ENCODE measurements at places on chromosomes 5 and 9. TPM values are rescaled to one million over a fixed set of nuclear protein-coding genes. Genes with fewer than 3 reads are reported as not detected.

GFI1B gene
- 1.1 TPM for total RNA-seq

FOXD4L3 gene
- not detected for total RNA-seq

MYMK gene
- not detected for total RNA-seq

RNF183 gene
- total RNA-seq: 0.57 TPM

PRSS3 gene
- 191 TPM for total RNA-seq

IFNK gene
- total RNA-seq: not detected

PCDHGA11 gene
- total RNA-seq: 1.3 TPM

GRCh38 chr5:7473668-7474215 is 77.8 kb downstream of the ADCY2 start:
- no peaks in the 10 kb centered on the region for H3K4me1 ChIP-seq
- DNase-seq: no peak
- H3K27me3 ChIP-seq: no peaks in the 10 kb centered on the region
- H3K27ac ChIP-seq: no peak overlapping the region
- H3K36me3 ChIP-seq: no peaks in the 10 kb centered on the region

GRCh38 chr5:96151891-96152290 is 190.2 kb upstream of the ELL2 start:
- H3K4me1 ChIP-seq: no peaks in the 10 kb centered on the region
- DNase-seq: no peak
- no peak overlapping the region for H3K27ac ChIP-seq

DNA sequence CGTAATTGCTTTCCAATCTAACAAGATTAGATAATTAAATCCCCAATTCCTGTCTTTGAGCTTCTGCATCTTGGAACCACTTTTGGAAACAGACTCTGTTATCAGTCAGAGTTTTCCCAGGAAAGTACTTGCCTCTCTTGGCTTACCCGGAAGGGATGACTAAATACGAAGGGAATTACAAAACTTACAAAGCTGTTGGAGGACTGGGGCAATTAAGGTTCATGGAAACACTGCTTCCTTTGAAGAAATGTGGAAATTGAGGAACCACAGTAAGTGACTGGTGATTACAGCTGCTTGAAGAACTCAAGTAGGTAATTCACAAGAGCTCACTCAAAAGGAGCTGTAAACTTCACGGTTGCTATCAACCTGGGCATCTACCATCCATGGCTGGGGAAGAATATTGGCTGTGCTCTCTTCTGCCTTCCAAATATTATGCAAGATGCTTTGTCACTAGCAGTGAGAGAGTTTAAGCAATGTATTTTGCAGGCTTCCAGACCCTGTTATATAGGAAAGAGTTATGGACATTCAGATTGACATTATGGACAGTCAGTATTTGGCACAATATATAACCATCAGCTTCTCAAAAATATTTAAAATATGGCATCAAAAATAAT is 104.6 kb upstream of the MAN2A1 start:
- no peak overlapping the region for H3K27ac ChIP-seq
- no peak overlapping the region for H3K4me3 ChIP-seq
- no peaks in the 10 kb centered on the region for H3K27me3 ChIP-seq
- H3K4me1 ChIP-seq: no peaks in the 10 kb centered on the region

DNA sequence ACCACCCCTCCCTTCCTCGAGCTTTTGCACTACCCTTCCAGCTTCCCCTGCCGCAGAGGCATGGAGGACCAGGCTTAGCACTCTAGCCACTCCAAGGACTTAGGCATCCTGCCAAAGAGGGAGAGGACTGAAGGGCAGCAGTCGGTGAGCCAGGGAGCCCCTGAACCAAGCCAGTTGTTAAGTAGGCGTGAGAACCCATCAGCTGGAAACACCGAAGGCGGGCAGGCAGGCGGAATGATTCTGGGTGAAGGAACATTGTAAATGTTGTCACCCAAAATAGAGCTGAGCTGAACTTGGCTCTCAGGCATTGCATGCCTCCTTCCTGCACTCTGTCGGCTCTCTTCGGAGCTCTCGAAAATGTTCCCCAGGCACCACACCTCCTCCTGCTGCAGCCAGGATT is 42.8 kb downstream of the NRG2 start:
- H3K27ac ChIP-seq: no peak overlapping the region
- no peaks in the 10 kb centered on the region for H3K27me3 ChIP-seq
- H3K4me3 ChIP-seq: no peak overlapping the region
- DNase-seq: no peak

- no peaks in the 10 kb centered on the region for H3K36me3 ChIP-seq
- no peaks in the 10 kb centered on the region for H3K27me3 ChIP-seq
- no peak for DNase-seq
Measured at GRCh38 chr5:14184725-14185124, 41.6 kb downstream of the TRIO start.

- H3K4me3 ChIP-seq: no peak overlapping the region
- DNase-seq: peak; percentile 69
- no peaks in the 10 kb centered on the region for H3K27me3 ChIP-seq
- no peak overlapping the region for H3K27ac ChIP-seq
- H3K4me1 ChIP-seq: no peaks in the 10 kb centered on the region
Measured at GRCh38 chr5:147576646-147577535, 67.0 kb upstream of the DPYSL3 start.

- no peak for DNase-seq
- no peaks in the 10 kb centered on the region for H3K27me3 ChIP-seq
- H3K4me1 ChIP-seq: peaks cover 28% of the 10 kb centered on the region
- H3K27ac ChIP-seq: no peak overlapping the region
- no peaks in the 10 kb centered on the region for H3K36me3 ChIP-seq
Measured at GRCh38 chr5:142823806-142824205, 53.6 kb downstream of the ARHGAP26 start.

DNA sequence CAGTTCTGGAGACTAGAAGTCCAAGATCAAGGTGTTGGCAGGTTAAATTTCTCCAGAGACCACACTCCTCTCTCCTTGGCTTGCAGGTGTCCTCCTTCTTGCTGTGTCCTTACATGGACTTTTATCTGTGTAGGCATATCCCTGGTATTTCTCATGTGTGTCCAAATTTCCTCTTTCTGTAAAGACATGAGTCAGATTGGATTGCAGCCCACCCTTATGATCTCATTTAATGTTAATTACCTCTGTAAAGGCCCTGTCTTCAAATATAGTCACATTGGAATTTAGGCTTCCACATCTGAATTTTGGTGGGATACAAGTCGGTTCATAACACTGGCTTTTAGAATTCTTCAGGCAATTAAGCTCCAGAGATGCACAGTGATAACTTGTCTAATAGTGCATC is 322.2 kb upstream of the GRIA1 start:
- no peaks in the 10 kb centered on the region for H3K27me3 ChIP-seq
- no peak overlapping the region for H3K27ac ChIP-seq
- no peaks in the 10 kb centered on the region for H3K4me1 ChIP-seq
- H3K4me3 ChIP-seq: no peak overlapping the region
- H3K36me3 ChIP-seq: no peaks in the 10 kb centered on the region

DNA sequence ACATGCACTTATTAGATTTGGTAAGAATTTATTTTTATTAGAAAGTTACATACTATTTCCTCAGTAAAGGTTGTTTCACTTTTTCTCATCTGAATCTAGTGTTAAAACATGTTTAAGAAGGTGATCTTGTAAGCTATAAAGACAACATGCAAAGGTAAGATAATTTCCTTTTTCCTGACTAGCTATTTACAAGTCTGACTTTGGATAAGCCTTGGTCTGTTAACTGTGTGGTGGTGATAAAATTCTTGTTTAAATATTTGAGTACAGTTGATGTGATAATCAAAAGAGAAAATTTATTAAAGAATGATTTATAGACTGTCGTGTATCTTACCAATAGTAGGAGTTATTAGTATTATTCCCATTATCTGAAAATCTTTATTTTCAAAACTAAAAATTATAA is 36.9 kb upstream of the GPR21 start:
- H3K27ac ChIP-seq: no peak overlapping the region
- no peak overlapping the region for H3K4me3 ChIP-seq
- no peaks in the 10 kb centered on the region for H3K36me3 ChIP-seq
- DNase-seq: no peak
- H3K27me3 ChIP-seq: no peaks in the 10 kb centered on the region

- H3K4me1 ChIP-seq: no peaks in the 10 kb centered on the region
- H3K36me3 ChIP-seq: no peaks in the 10 kb centered on the region
- no peak overlapping the region for H3K27ac ChIP-seq
Measured at GRCh38 chr9:1320607-1321195, 270.5 kb downstream of the DMRT2 start.

GRCh38 chr9:121154782-121155181 is 46.9 kb downstream of the RAB14 start:
- no peak overlapping the region for H3K27ac ChIP-seq
- no peaks in the 10 kb centered on the region for H3K4me1 ChIP-seq
- H3K27me3 ChIP-seq: no peaks in the 10 kb centered on the region
- no peak for DNase-seq

GRCh38 chr5:115594128-115595047 is 7.9 kb downstream of the TICAM2 start:
- no peak for DNase-seq
- no peaks in the 10 kb centered on the region for H3K36me3 ChIP-seq
- no peak overlapping the region for H3K4me3 ChIP-seq
- H3K4me1 ChIP-seq: no peaks in the 10 kb centered on the region

GRCh38 chr9:126376311-126377175 is 49.9 kb downstream of the MVB12B start:
- peak; percentile 73 for DNase-seq
- H3K36me3 ChIP-seq: no peaks in the 10 kb centered on the region
- H3K4me1 ChIP-seq: no peaks in the 10 kb centered on the region
- no peaks in the 10 kb centered on the region for H3K27me3 ChIP-seq

GRCh38 chr5:14742498-14742897 is 78.0 kb downstream of the OTULIN start:
- H3K27me3 ChIP-seq: no peaks in the 10 kb centered on the region
- no peak overlapping the region for H3K4me3 ChIP-seq
- no peak overlapping the region for H3K27ac ChIP-seq
- no peak for DNase-seq
- no peaks in the 10 kb centered on the region for H3K4me1 ChIP-seq

DNA sequence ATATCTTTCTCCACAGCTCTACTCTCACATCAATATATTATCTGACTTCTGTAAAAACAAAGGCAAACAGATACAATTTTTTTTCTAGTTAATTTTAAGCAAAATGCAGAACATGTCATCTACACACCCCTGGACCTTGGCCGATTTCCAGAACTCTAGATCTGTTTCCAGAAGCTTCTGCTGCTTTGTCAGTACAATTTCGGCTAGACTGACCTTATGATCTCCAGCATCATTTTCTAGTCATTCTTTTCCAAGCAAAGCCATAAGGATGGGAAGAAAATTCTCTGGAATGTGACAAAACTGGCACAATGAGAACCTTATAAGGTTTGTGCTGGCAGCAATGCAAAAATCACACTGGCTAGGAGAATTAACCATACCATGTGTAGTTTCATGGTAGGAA is 132.8 kb upstream of the MPDZ start:
- H3K4me1 ChIP-seq: no peaks in the 10 kb centered on the region
- H3K27ac ChIP-seq: no peak overlapping the region
- no peaks in the 10 kb centered on the region for H3K27me3 ChIP-seq
- no peaks in the 10 kb centered on the region for H3K36me3 ChIP-seq
- DNase-seq: no peak
- H3K4me3 ChIP-seq: no peak overlapping the region

DNA sequence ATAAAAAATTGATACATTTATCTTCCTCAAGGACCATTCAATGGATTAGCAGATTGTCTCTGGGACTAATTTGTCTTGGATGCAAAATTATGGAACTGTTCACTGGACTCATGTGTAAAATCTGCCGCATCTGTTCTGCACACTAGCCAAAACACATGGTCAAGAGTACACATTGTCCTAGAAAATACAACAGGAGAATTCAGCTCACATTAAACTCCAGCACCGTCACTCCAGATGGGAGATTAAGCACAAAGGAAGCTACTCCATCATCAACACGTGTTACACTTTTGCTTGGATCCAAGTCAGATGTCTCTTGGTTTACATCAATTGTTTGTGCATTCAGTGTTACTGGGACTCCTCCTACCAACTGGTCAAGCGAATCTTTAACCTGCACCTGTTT is 28.8 kb downstream of the C5 start:
- H3K4me1 ChIP-seq: no peaks in the 10 kb centered on the region
- H3K27me3 ChIP-seq: no peaks in the 10 kb centered on the region
- no peaks in the 10 kb centered on the region for H3K36me3 ChIP-seq
- H3K4me3 ChIP-seq: no peak overlapping the region
- H3K27ac ChIP-seq: no peak overlapping the region
- DNase-seq: no peak

DNA sequence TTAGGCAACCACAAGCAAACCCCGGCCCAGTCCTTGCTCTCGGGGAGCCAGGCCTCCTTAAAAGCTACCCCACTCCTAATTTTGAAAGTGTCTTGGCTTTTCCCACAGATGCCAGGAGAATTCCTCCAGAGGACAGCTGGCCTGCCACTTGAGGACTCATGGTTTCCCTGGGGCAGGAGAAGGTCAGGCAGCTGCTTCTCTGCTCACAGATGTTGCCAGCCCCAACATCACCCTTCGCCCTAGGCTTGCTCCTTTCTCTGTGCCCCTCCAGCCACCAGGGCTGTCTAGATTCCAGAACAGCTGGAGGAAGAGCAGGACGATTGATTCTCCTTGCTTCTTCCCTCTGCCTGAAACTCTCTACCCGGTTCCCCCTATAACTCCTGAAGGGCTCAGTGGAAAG is 8.5 kb downstream of the GGTA1 start:
- no peak overlapping the region for H3K4me3 ChIP-seq
- H3K27ac ChIP-seq: no peak overlapping the region
- H3K27me3 ChIP-seq: no peaks in the 10 kb centered on the region
- DNase-seq: no peak
- no peaks in the 10 kb centered on the region for H3K4me1 ChIP-seq
- H3K36me3 ChIP-seq: no peaks in the 10 kb centered on the region

- H3K27ac ChIP-seq: no peak overlapping the region
- no peak overlapping the region for H3K4me3 ChIP-seq
- DNase-seq: no peak
- no peaks in the 10 kb centered on the region for H3K27me3 ChIP-seq
- no peaks in the 10 kb centered on the region for H3K36me3 ChIP-seq
Measured at GRCh38 chr5:32090755-32091128, 83.4 kb downstream of the GOLPH3 start.
